ENCODE measurements at places on chromosomes 13 and 19.

GRCh38 chr13:105153611-105154010 is 1381.9 kb downstream of the EFNB2 start:
- H3K36me3 ChIP-seq: no peaks in the 10 kb centered on the region
- DNase-seq: no peak
- H3K4me3 ChIP-seq: no peak overlapping the region
- H3K4me1 ChIP-seq: no peaks in the 10 kb centered on the region
- no peak overlapping the region for H3K27ac ChIP-seq
- no peaks in the 10 kb centered on the region for H3K27me3 ChIP-seq

DNA sequence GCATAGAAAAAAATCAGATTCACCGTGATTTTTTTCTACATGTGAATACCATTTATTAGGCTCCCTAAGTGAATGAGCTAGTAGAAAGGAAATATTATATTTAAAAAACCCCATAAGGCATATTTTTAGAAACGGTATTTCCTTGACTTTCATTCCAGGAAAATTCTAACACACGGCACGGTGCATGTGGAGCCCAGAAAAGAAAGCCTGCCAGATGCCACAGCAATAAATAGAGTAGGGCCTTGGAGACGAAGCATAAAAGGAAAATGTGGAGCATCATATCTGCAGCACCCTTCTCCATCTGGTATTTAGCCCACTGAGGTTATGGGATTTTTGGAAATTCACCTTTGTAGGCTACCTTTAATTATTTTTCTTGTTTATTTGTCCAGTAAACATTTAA is 314.4 kb downstream of the ENOX1 start:
- no peak overlapping the region for H3K27ac ChIP-seq
- H3K4me3 ChIP-seq: no peak overlapping the region
- H3K27me3 ChIP-seq: no peaks in the 10 kb centered on the region
- no peaks in the 10 kb centered on the region for H3K4me1 ChIP-seq
- DNase-seq: no peak

- peaks cover 4% of the 10 kb centered on the region for H3K4me1 ChIP-seq
- peak overlapping the region; percentile 93 for H3K4me3 ChIP-seq
- no peaks in the 10 kb centered on the region for H3K36me3 ChIP-seq
- no peaks in the 10 kb centered on the region for H3K27me3 ChIP-seq
- peak overlapping the region; percentile 91 for H3K27ac ChIP-seq
These were observed 850 bp downstream of the MTMR6 start for GRCh38 chr13:25286308-25286968.

DNA sequence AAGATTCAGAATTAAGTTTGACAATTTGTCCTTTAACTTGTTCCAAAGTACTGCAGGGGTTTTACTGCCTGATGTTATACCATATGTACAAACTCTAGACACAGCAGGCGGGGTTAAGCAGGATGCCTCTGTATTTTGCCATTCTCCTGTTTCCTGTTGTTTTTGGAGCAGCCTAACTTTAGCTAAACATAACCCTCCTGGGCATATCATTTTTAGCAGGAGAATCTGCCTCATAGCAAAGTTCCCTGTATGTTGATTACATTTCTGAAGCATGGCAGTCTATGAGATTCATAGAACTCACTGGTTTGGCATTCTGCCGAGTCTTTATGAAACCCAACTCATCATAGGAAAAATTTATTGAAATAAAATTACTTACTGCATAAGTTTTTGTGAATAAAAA is 5.2 kb downstream of the LHFPL6 start:
- no peak for DNase-seq
- H3K4me1 ChIP-seq: no peaks in the 10 kb centered on the region
- no peaks in the 10 kb centered on the region for H3K27me3 ChIP-seq
- H3K27ac ChIP-seq: no peak overlapping the region
- H3K36me3 ChIP-seq: no peaks in the 10 kb centered on the region

DNA sequence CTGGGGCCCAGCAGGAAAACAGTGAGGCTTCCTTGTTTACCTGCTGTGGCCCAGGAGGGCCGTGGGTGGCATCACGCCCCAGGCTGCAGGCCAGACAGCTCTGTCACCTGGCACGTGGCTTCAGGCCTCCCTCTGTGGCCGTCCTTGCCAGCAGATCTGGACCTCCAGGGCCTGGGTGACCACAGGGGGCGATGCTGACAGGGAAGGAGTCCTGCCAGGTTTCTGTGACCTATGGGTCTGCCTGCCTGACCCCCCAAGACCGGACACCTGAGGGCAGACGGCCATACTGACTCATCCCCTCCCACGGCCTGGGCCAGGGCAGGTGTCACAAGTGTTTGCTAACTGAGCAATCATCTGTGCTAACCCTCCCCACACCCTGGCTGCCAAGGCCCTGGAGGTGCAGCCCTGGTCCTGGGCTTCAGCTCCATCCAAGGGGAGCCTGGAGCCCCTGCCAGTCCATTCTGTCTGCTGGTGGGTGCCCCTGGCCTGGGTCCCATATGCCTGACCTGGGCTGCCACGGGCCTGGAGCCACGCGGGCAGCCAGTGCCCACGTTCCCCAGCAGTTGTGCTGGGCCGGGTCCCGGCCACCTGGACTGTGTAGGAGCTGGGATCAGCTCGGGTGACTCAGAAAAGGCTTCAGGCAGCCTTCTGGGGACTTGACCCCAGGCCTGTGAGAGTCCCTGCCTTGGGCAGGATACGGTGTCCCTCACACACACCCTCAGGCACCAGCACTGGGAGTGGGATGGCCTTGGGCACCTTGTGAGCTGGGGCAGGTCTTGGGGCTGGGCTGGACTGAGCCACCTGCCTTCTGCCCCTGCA is 3.7 kb downstream of the CDC34 start:
- H3K36me3 ChIP-seq: no peaks in the 10 kb centered on the region
- no peak overlapping the region for H3K4me3 ChIP-seq
- H3K27ac ChIP-seq: peak overlapping the region; percentile 2
- no peaks in the 10 kb centered on the region for H3K27me3 ChIP-seq

GRCh38 chr13:60352644-60353043 is 44.4 kb upstream of the TDRD3 start:
- no peaks in the 10 kb centered on the region for H3K36me3 ChIP-seq
- no peak overlapping the region for H3K4me3 ChIP-seq
- DNase-seq: no peak
- H3K4me1 ChIP-seq: no peaks in the 10 kb centered on the region
- H3K27me3 ChIP-seq: no peaks in the 10 kb centered on the region

DNA sequence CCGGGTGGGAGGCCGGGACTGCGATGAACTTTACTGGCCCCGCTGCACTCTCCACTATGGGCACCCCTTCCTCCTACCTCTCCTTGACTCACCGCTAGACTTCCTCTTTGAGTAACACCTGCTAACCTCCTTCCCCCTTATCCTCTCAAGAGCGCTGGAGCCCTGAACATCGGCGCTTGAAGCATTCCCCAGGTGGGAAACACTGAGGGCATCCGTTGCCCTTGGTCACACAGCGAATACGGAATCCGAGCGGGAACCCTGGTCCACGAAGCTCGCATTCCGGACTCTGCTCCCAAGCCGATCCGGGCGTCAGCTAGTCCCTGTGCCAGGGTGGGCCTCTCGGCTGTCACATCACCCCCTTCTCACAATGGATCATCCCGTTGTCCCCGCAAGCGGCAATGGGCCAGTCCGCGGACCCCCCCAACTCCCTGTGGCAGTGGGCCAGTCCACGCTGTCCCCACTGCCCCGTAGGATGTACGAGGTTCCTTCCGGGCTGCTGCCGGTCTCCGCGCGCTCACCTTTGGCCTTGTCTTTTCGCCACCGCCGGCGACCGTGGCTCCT is 4.2 kb downstream of the LIPE start:
- H3K27ac ChIP-seq: peak overlapping the region; percentile 73
- peak overlapping the region; percentile 84 for H3K4me3 ChIP-seq
- H3K4me1 ChIP-seq: no peaks in the 10 kb centered on the region
- H3K27me3 ChIP-seq: no peaks in the 10 kb centered on the region
- no peaks in the 10 kb centered on the region for H3K36me3 ChIP-seq

DNA sequence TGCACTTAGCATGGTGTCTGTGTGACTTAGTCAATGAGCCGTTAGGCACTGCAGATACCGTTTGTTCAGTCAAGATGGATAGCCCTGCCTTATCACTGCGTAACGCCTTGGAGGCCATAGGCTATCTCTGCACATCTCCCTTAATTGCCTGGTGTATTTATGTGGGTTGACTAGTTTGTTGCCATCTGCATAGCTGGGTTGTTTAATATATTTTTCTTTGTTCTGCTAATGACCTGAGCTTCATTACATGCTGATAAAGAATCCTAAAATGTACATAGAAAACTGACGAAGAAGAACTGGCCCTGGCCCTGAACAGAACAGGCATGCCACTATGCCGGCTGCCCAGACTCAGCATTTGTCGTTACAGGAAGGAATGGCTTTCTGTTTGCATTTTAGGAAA is 297.8 kb downstream of the SHISA2 start:
- no peaks in the 10 kb centered on the region for H3K27me3 ChIP-seq
- H3K36me3 ChIP-seq: no peaks in the 10 kb centered on the region
- no peak overlapping the region for H3K4me3 ChIP-seq
- H3K4me1 ChIP-seq: no peaks in the 10 kb centered on the region

- H3K4me3 ChIP-seq: no peak overlapping the region
- H3K27ac ChIP-seq: no peak overlapping the region
- no peak for DNase-seq
- H3K4me1 ChIP-seq: no peaks in the 10 kb centered on the region
- H3K27me3 ChIP-seq: no peaks in the 10 kb centered on the region
These were observed 55.9 kb downstream of the MTUS2 start for GRCh38 chr13:28875846-28876615.

DNA sequence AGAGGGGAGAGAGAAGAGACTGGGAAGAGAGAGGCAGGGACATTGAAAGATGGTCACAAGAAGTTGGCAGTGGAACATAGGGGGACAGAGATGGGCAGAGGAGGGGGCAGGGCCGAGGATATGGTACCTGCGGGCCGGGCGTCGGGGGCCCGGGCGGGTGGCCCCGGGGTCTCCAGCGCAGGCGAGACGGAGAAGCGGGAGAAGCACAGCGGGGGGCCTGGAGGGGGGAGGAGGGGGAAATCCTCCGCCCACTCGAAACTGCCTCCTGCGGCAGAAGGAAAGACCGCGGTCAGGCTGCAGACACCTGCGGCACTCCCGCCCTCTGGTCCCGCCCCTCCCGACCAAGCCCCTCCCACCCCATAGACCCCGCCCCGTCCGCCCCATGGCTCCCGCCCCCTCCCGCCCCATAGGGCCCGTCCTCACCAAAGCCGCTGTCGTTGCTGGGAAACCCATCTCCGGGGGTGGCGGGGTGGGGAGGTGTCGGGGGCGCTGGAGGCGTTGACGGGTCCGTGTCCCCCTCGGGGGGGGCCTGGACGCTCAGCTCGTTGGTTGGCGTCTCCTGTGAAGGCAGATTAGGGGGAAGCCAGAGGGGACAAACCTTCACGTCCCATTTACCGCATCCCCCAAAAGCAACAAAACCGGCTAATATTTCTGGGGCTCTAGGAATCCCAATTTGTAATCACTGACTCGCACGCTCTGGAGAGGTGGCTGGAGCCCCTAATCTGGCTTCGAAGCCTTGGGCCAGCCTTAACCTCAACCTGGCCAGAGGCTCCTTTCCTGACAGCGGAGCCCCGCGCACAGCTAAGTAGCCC is 20.4 kb downstream of the LMTK3 start:
- H3K36me3 ChIP-seq: no peaks in the 10 kb centered on the region
- peak overlapping the region; percentile 82 for H3K27ac ChIP-seq

DNA sequence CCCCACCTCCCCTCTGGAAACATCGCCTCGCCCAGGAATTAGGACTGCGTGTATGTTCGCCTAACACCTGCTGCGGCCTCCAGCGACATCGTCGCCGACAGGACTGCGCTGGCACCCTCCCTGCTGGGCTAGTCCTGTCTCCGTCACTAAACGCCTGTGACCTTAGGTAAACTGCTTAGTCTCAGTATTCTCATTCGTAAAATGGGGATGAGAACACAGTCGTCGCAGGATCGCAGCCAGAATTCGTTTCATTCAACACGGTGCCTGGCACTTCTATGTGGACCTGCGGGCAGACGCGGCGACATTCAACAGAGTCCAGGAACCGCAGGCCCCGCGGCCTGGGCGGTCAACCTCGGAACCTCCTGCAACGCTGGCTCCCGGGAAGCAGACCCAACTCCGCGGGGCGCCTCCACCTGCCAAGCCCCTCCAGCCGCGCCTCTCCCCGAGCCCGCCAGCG is 485 bp downstream of the CRYL1 start:
- H3K4me3 ChIP-seq: peak overlapping the region; percentile 81
- H3K4me1 ChIP-seq: no peaks in the 10 kb centered on the region

DNA sequence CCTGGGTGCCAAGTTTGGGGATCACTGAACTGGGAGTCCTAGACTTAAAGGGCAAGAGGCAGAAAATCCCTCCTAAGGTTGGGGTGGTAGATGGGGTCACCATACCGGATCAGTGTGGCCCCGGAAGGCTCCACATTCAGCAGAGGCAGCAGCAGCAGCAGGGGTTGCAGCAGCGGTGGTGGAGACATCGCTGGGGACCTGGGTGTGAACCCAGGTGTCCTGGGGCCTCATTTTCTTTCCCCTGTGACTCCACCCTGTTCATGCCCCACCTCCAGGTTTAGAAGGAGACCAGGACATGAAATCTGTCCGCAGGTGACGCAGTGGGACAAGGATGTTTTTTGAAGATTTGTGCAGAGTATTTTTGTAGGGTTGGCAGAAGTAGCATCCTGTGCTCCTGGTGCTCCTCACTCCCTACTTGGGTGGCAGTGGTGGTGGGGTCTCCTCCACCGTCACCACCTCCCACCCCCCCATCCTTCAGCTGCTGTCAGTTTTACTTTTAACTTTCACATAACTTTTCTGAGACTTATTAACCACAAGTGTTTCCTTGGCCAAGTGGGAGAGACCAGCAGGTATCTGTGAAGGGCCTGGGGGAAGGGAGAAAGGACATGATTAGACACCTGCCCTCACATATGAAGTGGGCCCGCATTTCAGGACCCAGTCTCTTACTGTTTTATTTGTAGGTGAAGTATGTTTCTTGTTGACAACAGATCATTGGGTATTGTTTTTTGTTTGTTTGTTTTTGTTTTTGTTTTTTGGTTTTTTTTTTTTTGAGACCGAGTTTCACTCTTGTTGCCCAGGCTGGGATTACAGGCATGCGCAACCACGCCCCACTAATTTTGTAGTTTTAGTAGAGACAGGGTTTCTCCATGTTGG is at the start of gene NAPSA:
Gene NAPSA (minus strand): TSS at position 206 of the 873 bp plus-strand sequence. CDS start 18 bp downstream, at position 188.
- no peak for DNase-seq
- no peaks in the 10 kb centered on the region for H3K36me3 ChIP-seq
- H3K4me3 ChIP-seq: no peak within 1 kb of the TSS
- no peaks in the 10 kb centered on the region for H3K27me3 ChIP-seq
- H3K4me1 ChIP-seq: no peaks in the 10 kb centered on the region
- H3K27ac ChIP-seq: no peak within 1 kb of the TSS

GRCh38 chr19:45402298-45403061 is 2.4 kb downstream of the PPP1R13L start:
- peak overlapping the region; percentile 97 for H3K27ac ChIP-seq
- no peaks in the 10 kb centered on the region for H3K36me3 ChIP-seq
- H3K27me3 ChIP-seq: no peaks in the 10 kb centered on the region

- no peak overlapping the region for H3K4me3 ChIP-seq
- H3K27ac ChIP-seq: no peak overlapping the region
- no peaks in the 10 kb centered on the region for H3K36me3 ChIP-seq
- no peaks in the 10 kb centered on the region for H3K27me3 ChIP-seq
These were observed 3.1 kb downstream of the TSC22D1 start for GRCh38 chr13:44573071-44573470.

- H3K27me3 ChIP-seq: no peaks in the 10 kb centered on the region
- no peaks in the 10 kb centered on the region for H3K36me3 ChIP-seq
- no peaks in the 10 kb centered on the region for H3K4me1 ChIP-seq
- DNase-seq: no peak
- H3K4me3 ChIP-seq: no peak overlapping the region
- H3K27ac ChIP-seq: no peak overlapping the region
These were observed 39.5 kb downstream of the RASL11A start for GRCh38 chr13:27309967-27310598.
